ENCODE measurements at places on chromosomes 7 and 10.

GRCh38 chr7:111371437-111371836 lies 190.9 kb downstream of the IMMP2L start:
- no peak for DNase-seq

DNA sequence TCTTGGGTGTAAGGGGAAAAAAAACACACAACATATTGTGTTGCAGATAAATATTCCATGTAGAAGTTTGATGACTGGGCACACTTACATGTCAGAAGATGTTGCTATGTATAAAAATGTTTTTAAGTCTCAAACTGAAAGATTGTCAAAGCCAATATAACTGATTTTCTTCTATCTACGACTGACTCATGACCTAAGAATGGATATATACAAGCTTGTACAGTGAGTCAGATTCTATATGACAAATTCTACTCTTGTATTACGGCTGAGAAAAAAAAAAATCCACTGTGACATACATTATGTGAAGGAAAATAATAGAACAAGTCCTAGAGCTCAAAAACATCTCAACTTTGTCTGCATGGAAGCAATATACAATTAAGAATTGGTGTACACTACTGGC lies 343.0 kb upstream of the PCDH15 start:
- DNase-seq = peak; percentile 44

DNA sequence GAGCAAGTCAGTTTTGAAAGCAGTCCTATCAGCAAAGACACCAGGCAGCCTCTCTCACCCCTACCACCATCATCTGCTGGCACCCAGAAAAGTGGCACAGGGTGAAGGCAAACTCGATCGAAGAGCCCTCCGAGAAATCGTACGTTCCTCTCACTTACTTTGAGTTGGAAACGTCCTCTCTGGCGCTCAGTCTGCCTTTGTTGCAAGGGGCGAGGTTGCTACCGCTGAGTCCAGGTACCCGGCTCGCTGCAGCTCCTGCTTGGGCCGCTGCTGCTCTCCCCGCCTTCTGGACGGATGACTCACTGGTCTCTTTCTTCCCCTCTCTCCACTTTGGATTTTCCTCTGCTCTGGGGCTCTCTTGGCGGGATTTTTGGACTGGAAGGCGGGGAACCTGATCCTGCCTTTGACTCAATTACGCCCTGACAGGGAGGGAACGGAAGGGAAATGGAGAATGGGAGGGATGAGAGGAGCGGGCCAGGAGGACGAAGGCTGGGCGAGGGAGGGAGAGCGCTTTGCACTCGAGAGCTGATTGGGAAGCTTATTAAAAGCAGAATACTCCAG lies at the start of gene PTN:
Gene PTN (minus strand): TSS at position 453 of the 561 bp plus-strand sequence. CDS start 88,760 bp downstream, outside the sequence.
- peak; percentile 62 for DNase-seq

DNA sequence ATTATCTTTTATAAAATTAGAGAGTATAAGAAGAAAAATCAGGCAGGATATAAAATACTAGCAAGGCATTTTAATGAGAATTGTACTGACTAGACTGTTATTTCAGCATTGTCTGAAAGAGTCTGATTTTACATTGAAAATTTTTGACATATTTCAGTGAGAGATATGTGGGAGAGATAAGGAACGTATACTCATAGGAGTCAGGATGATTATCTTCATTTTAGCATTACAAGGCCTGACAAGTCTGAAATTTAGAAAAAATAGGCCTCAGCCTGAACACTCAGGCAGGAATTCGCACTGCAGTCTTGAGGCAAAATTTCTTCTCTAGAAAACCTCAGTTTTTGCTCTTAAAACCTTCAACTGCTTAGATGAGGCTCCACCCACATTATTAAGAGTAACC lies 386.0 kb downstream of the HGF start:
- DNase-seq = no peak

DNA sequence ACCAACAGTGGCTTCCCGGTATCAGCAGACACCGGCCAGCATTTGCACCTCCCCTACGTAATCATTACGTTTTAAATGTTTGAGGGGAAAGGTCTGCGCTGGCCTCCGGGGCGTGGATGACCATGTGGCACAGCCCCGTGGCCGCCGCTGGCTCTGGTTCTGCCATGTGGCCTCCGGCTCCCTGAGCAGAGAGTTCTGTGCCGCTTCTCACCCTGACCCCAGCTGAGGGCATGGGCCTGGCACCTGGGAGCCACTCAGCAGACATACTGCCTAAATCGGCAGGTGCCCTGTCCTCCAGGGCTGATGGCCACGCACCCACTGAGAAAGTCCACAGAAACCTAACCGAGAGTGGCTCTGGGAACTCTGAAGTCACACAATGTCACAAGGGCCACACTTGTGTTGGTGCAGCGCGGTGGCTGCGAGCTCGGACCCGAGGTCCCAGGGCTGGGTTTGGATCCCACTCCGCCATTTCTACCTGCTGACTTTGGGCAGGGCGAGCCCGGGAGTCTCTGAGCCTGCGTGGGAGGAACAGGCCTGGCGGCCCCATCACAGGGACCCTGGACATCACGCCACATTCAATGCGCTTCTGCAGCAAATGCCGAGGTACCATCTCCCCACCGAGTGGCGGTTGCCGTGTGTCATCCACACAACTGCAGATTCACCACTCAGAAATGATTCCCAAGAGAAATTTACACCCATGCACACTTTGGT lies 25.3 kb downstream of the CFAP46 start:
- no peak for DNase-seq

DNA sequence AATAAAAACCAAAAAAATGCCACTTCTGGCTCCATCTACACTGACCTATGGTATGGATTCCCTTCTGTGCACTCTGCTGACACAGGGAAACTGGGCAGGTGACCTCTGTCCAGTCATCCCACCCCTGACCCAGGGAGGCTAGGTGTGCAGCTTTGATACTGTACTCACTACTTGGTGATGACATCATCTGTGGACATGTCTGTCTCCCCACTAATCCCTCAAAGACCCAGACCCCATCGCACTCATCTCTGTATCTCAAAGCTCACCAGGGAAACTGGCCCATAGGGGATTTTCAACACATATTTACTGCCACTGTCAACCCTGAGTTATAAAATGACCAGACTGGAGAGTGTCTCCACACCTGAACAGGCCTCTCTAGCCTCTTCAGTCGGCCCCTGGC lies 10.6 kb downstream of the SGMS1 start:
- DNase-seq = no peak

- no peak for DNase-seq
Measured at GRCh38 chr10:98649170-98649569, 202.4 kb upstream of the HPS1 start.

DNA sequence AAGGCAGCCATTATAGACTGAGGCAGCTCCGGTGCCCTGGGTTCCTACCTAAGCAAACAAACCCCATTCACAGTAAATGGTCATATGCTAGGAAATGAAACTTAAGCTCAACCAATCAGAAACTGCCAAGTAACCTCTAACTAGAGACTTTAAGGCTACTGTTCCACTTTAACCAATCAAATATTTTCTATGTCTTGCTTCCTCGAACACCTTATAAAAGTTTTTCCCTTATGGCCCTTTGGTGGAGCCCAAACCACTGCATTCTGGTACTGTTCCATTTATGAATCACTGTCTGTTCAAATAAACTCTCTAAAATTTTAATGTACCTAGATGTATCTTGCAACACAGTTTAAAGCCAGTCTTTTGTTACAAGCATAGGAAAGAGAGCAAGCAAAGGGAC lies 361.1 kb downstream of the HGF start:
- DNase-seq = no peak

- DNase-seq = no peak
Measured at GRCh38 chr7:64747802-64748201, 46.4 kb upstream of the ZNF138 start.

- no peak for DNase-seq
Measured at GRCh38 chr7:117281562-117281961, 41.3 kb downstream of the WNT2 start.

GRCh38 chr10:125982260-125982948 lies 86.0 kb downstream of the FANK1 start:
- DNase-seq = peak; percentile 81

- no peak for DNase-seq
Measured at GRCh38 chr7:98974906-98975816, 96.8 kb downstream of the TRRAP start.

DNA sequence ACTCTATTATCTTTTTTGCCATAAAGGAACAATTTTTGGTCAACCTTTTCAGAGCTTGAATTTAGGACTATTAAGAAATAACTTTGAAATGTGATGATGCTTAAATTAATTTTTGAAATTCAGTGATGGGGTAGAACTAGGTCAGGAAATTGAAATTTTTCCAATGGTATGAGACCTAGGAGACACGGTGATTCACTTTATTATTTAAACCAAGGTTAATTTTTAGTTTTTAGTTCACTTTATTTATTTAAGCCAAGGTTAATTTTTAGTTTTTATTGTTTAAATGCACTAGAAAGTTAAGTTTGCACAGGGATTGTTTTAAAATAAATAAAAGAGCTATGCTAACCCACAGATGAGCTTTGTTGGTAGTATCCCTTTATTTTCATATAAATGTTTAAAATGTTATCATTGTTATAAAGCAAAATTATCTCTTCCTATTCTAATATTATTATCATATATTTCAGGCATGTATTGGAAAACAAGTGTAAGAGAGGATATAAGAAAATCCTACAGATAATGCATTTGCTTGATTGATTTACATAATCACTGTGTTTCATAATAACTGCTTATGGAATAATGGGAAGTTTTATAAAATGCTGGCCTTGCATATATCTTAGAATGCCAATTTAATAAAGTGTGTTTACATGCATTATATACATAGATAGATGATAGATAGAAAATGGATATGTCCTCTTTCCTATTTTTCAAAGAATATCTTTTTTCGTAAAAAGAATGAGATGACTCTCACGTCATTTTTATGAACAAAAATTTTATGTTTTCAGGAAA lies 163.6 kb downstream of the HGF start:
- no peak for DNase-seq

DNA sequence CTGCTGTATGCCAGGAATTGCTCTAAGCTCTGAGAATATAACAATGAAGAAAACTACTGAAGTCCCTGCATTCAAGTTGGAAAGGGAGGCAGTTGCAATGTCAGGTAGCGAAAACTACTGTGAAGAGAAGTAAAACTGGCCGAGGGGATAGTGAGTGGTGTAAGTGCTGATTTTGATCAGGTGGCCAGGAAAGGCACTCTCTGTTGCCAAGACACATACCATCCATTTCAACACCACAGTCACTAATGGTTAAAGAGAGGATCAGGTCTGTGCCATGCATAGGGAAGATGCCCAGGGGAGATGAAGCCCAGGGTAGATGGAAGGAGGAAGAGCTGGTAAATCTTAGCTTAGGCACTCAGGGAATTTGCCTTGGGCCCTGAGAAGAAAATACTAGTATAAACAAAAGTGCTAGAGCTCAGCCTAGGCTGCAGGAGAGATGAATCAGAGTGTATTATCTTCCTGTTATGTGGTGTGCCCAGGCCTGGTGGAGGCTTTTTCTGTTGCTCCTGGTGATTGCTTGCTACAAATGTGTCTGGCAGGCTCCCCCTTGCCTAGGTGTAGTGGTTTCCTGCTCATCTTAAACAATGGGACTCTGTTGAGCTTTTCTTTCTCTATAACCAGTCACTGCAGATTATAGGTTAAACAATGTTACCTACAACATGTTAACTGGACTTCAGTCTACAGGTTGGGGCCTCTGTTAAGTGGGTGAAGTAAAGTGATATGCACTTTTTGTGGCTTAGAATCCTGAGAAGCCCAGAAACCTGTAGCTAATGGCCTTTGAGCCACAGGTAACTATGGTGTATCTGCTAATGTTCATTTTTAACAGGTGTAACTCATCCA lies 125.5 kb downstream of the LRRC4 start:
- DNase-seq = peak; percentile 33

DNA sequence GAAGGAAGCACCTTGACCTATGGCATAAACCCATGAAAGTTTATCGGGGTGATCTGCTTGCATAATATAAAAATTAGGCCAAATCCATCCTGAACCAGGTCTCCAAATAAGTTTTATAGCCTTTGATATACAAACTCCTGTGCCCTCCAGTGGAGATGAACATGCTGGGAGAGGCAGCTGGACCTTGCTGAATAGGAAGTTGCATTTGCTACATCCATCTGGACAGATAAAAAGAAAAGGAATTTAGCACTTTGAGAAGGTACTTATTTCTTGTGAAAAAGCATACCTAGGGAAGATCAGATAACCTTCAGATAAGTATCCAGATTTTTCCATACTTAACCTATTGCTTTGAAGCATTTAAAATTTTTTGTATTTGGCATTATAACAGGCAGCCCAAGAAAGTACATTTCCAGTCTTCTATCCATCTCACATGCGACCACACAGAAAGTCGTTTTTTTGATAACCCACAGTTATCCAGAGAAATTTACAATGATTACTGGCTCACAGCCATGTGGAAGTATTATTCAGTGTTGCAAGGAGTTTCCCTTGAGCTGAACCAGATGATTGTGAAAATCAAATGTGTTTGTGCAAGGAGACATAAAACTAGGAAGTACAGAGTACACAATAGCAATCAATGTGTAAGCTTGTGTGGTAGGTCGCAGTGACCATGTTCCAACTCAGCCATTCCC lies 124.4 kb upstream of the STK17A start:
- no peak for DNase-seq

GRCh38 chr10:103584216-103585010 lies 90.9 kb downstream of the NEURL1 start:
- DNase-seq = peak; percentile 58

DNA sequence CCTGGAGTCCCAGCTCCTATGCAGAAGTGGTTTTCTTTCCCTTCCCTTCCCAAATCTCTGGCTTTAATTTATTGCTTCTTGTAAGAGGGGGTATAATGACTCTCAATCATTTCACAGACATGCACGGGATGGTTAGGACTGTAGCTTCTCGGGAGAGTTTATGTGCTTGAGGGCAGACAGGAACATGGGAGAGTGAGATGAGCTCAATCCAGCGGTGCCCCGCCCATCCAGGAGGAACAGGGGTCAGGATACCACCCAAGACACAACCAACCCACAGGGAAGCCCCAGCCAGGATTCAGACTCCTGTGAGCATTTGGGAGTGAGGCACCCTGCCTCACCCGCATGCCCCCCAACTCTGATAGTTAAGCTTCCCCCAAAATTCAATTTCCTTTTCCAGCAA lies 33.7 kb upstream of the GATAD1 start:
- no peak for DNase-seq

- DNase-seq = peak; percentile 18
Measured at GRCh38 chr10:17386616-17387075, 67.7 kb downstream of the ST8SIA6 start.

DNA sequence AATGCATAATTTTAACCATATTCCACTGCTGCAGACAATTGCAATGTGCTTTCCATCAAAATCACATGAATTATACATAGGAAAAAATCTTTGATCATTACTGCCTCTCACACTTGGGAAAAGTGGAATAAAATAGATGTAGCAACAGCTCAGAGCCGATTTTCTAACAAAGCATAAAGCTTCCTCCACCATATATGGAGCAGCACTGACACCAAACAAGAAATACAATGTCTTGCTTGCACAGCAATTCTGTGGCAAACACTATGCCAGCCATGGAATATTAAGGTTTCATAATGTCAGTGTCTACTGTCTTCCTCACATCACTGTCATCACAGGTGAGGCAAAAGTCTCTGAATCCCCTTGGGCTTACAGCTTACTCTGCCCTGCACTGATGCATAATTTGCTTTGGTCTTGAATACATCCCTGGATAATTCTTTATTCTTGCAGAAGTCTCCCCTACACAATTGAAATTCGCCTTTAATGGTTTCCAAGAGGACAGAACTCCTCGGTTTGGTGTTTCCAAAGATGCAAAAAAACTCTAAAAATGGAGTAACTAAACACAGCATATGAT lies 198.5 kb downstream of the CACNA2D1 start:
- DNase-seq = no peak
